ENCODE measurements at places on chromosomes 16 and 17. TPM values are rescaled to one million over a fixed set of nuclear protein-coding genes. Genes with fewer than 3 reads are reported as not detected.
A peak's percentile ranks its signal among the peaks of the same experiment; 100 is the strongest.

TP53TG3D gene
- total RNA-seq: not detected

- no peak for DNase-seq
These were observed 89.3 kb downstream of the SMG6 start for GRCh38 chr17:2214047-2214928.

DNA sequence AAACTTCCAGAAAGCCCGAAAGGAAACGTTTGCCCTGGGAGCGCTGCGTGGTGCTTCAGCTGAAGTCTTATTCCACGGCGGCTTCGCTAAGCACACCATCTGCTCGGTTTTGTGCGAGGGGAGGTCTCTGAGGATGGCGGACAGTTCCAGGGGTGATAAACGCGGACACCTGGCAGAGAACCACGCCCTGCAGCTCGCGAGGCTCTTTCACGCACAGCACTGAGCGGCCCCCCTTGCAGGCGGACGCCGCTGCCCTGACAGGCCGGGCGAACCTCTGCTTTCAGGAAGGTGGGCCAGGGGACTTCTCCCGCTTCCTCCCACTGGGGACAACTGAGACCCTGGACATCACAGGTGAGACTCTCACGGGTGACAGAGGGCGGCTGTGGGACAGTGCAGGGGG lies 3.7 kb downstream of the MVD start:
- DNase-seq: no peak

- DNase-seq: peak; percentile 93
These were observed 16.2 kb upstream of the NAGLU start for GRCh38 chr17:42519546-42520491.

GRCh38 chr17:55005520-55005919 lies 37.0 kb downstream of the STXBP4 start:
- no peak for DNase-seq

DNA sequence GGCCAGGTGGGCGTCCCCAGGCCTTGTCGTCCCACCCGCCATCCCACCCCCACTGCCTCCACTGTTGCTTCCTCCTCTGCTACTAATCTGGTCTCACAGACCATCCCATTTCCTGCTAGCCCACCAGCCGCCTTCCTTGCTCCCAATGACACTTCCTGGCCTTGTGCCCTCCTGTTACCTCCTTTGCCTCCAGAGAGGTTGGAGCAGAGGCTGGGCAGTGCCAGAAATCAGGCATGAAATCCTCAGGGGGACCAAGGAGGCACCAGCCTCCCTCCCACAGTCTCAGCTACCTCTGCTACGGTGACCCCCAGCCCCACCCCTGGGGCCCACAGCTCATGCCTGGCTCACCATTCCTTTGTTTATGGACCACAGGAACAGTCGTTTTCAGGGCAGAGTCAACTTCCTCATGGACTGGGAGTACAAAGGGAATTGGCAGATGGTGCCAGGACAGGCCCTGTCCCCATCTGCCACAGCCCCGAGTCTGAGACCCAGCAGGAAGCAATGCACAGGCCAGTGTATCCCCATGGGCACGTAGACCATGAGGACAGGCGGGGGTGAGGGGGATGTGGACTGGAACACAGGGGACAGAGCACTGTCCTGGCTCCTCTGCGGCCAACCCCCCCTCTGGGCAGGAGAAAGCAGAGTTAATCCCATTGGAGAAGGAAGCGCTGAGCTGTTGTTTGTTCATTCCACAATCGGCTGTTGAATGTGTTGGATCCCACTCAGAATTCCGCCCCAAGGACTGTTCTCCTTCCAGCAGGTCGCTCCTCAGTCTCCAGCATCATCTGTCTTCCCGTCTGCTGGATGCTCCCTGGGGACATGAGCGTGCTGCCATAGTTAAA lies 2.2 kb upstream of the CDH5 start:
- no peak for DNase-seq

DNA sequence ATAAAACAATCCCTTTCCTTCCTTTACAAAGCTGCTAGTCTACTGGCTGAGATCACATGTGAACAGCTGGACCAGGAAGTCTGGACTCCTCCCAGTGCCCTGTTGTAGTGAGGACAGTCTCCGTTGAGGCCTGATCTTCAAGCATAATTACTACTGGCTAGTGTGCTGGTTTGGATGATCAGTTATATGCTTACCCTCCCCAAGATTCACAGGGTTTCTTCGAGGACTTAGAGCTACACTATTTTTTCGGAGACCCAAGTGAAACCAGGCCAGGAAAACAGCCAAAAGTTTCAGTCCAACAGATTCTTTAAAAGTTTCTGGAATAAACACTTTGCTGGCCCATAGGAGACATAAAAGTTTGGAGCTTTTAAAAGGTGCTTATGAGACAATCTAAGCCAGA lies 194.9 kb upstream of the CDH11 start:
- DNase-seq: no peak

PSMD11 gene
- total RNA-seq: 85.9 TPM
